ENCODE measurements at places on chromosomes 2 and 18.
A peak's percentile ranks its signal among the peaks of the same experiment; 100 is the strongest.

- DNase-seq: peak; percentile 16
These were observed 96.8 kb downstream of the ST6GAL2 start for GRCh38 chr2:106789185-106789584.

DNA sequence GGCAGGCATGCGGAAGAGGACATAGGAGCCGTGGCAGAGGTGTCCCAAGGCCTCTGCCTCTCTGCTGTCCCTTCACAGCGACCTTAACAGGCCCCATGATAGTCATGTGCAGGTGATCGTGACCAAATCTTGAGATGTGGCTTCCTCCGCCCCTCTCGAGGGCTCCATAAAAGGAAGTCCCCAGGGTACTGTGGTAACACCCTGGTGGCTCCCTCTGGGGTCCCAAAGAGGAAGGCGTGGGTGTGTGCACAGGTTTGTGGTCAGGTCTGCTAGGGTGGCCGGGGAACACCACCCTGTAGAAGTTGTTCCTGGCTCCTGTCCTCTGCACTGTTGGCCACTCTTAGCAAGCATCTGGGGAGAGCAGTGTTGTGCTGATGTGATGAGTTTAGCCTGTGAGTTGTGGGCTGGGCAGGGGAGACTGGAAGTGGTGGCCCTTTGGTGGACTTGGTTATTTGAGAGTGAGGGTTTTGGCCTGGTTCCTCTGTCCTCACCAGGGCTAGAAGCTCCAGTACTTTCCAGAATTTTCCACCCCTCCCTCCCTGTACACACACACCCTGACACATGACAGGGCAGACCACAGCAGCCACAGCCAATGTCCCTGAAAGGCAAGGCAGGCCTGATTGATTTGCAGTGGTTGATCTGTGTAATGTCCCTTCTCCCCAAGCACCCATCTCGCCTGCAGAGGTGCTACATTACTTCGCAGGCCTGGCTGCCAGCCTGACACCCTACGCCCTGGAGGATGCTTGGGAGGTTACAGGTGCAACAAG is 68.9 kb upstream of the BOD1L2 start:
- DNase-seq: no peak

DNA sequence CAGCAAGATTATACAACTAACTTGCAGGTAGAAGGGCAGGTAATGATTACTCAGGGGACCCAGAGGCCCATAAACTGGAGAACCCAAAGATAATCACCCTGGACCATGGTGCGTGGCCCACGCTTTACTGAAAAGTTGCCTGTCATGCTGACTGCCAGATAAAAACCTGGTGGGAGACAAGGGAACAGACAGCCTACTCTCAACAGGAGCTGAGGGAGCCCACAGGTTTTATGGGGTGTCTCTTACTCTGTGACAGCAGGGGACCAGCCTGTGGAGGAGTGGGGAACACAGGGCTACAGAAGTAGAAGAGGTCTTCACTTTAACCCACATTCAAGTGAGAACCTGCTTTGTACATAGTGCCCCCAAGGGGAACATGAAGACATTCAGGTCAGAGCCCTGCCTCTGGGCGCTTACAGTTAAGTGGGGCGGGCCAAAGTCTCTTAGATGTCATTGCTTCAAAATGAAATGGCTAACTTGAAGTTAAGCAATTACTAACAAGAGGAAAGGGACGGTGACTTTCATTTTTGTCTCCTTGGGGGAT is 60.4 kb downstream of the DHRS9 start:
- DNase-seq: peak; percentile 9

- DNase-seq: peak; percentile 51
These were observed 8.1 kb downstream of the MBP start for GRCh38 chr18:77124452-77124922.

GRCh38 chr2:151729837-151730236 is 4.4 kb downstream of the NEB start:
- no peak for DNase-seq

GRCh38 chr18:3305354-3305762 is 43.4 kb downstream of the MYL12B start:
- no peak for DNase-seq

DNA sequence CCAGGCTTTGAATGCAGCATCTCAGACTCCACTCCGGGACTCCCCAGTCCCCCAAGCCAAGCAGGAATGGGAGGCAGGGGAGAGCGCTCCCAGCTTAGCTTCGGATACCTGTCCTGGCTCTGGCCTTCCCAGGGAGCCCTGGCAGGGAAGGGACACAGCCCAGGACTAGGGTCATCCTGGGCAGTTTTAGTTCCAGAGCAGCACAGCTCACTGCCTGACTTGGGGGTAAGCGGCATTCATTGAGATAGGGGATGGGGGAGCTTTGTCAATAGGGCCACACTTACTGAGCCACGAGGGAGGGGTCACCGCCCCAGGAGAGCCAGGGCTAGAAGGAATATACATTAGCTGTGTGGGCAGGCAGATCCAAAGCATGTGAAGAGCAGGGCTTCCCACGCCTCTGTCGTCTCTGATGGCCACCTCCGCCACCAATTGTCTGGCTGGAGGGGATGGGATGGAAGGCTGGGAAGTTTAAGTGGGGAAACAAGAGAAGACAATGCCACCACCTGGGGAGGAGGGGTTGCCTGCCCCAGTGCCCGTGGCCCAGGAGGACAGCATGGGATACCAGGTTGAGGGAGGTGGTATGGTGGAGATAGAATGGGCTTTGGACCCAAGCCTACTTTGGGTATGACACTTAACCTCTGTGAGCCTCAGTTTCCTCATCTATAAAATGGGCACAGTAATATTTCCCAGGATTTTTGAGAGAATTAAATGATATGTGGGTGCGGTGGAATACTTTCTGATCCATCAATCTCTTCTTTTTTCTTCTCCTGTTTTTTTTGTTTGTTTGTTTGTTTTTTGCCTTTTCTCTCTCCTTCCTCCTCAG is 40.2 kb downstream of the SCTR start:
- DNase-seq: no peak

DNA sequence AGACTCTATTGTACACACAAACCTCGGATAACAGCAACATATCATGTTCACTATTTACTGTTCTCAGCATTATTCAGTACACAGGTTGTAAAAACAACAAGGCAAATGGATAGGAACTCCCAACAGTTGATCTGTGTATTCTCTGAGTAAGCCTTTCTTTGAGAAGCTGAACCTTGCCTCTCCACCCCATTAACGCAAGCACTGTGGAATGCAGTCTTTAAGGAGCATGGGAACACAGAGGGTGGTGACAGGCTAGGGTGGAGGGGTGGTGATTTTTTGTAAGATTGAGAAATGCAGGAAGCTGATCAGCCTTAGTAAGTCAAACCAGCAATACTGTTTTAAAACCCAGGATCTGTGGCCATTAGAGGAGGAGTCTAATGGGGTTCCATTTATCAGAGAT is 19.6 kb upstream of the SERPINB11 start:
- no peak for DNase-seq

- no peak for DNase-seq
These were observed 136.5 kb downstream of the TDRD15 start for GRCh38 chr2:21260311-21260710.

DNA sequence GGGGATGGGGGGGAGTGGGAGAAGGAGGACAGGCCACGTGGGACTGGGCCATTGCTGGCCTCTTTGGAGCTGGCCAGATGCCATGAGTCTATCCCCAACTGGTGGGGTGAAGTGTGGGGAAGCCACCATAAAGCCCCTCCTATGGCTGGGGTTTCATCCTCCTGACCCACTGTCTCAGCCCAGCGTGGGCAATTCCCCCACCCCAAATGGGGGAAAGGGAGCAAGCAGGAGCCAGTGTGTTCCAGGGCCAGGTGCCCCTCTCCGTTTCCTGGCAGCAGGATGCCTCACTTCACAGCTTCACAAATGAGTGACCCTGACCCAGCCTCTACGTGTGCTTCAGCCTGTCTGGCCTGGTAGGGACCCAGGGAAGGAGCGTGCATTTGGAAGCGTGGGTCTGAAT is 474.7 kb upstream of the HS6ST1 start:
- no peak for DNase-seq

- peak; percentile 55 for DNase-seq
These were observed 7.9 kb downstream of the PKP4 start for GRCh38 chr2:158464426-158465281.

- no peak for DNase-seq
These were observed 71.8 kb upstream of the DAPL1 start for GRCh38 chr2:158723181-158723838.

DNA sequence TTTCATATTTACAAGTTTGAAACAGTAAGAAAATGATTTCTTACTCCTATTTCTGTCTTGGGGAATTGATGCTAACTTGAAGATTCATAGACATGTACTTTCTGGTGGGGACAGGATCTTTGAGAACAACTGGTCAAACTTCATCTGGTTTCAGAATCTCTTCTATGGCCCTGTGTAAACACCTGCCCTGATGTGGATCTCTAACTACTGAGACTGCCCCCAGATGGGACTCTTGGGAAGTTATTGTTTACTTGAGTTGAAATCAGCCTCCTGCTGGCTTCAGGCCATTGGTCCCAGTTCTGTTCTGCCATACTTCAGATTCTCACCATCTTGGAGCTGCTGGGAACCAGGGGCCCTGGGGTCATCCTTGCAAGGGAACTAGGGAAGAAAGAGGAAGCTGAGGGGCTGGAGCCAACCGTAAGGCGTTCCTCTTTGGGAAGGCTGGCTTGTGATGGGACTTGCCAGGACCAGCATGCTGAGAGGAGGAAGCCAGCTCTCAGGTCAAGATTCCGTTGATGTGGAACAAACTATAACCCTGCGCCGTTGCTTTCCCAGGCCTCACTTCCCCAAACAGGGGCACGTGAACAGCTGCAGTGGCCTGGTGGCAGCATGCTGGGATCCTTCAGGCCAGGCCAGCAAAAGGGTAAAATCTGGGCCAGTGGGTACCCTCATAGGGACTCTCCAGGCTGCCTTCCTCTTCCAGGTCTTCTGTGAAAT is 135.5 kb upstream of the CXCR4 start:
- DNase-seq: no peak

DNA sequence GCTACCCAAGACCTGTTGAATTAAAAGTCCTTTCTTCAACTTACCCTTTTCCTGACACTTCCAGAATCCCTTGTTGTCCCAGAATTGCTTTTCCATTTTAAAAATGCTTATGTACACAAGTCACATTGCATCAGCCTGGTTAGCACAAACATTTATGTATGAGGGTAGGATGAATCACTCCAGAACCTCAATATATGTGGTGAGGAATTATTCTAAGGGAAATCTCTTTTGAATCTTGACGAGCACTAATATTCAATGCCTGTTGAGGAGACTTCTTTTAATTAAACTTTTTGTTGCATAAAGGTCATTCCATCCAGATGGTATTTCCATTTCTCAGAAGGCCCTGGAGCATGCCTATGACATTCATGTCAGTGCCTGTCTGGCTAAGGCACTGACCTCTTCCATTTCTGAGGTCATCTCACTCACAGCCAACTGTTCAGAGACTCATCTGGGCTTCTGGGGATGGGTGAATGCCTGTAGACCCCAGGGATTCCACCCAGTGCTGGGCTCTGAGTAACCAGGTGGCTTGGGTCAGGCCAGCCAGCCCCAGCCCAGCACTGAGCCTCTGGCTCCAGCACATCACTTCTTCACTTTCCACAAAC is 28.2 kb downstream of the ACMSD start:
- no peak for DNase-seq

- DNase-seq: no peak
These were observed 424 bp upstream of the ANKRD44 start for GRCh38 chr2:197310987-197311420.

DNA sequence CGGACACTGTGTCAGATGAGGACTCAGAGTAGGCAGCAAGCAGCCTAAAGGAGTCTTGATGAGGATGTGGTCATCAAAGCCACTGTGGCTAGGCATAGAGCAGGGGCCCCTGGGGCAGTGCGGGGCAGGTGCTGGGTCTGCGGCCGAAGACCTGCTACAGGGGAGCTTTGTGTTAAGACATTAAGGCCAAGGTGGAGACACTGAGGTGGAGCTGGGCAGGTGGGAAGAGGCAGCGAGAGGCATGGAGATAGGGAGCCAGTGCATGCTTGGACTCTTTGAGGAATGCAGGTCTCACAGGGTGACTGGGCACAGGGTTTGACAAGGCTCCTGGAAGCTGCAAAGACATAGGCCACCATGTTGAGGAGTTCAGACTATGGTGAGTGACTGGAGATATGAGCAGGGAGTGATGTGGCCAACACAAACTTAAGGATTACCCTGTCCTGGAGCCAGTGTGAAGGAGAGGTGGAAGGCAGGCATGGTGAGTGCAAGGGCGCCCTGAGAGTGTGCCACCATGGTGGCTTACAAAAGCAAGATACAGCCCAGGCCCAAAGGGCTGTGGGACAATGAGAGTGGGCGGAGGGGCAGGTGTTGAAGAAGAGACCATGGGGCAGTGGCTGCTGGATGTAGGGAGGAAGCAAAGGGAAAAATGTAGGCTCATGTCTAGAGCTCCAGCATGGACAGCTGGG is 450.9 kb upstream of the HS6ST1 start:
- no peak for DNase-seq

DNA sequence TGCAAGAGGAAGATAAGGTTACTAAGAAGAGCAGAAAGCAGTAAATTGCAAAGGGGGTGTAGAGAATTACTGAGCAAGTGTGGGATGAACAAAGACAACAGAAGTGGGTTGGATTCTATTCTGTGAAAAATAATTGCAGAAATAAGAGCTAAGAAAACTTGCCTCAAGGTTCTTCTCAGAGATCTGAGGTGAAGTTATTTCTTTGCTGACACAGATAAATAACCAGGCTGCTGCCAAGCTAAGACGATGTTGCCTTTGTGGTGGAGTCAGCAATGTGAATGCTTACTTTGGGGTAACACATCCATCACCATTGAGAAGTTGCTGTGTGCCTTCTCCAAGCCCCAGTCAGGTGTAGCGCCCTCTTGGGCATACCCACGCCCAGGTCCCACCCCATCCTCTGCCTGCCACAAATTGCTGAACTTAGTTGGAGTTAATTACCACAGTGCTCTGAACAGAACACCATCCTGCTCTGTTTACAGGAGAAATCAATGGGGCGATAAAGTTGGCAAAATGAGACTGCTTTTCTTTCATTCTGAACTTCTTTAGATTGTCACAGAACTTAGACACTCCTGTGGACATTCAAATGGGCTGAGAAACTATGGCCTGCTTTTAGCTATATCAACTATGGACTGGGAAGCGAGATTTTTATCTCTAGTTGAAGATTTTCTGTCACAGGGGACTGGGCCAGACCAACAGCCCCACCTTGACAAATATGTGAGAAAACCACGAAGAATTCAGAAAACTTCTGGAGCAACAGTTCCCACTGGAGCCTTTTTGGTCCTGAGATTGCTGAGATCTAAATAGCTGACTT is 283.6 kb downstream of the TMX3 start:
- DNase-seq: no peak

DNA sequence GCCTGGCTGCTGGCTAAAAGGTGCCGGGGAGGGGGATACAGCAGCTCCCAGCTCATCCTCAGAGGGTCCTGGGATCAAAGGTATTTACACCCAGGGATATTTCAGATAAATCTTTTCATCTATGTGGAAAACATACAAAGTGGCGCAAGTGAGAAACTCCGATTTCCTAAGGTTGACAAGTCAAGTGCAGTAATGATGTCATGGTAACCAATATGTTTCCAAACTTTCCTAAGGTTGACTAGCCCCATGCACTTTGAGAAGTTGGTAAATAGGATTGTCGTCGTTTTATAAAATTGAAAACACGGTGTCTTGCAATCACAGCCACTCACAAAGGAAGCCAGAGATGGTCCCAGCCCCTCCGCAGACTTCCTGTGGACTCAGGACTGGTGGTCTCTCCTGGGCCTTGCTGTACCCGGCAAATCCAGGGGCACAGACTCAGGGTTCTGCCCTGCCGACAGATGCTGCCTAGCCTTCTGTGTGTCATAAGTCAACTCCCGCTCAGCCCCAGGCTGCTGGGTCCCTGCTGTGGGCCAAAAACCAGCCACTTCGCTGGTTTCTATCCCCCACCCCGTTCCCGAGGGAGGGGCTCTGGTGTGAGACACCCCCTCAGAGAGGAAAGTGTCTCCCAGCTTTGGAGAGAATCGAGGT is 111.2 kb upstream of the PPP1CB start:
- no peak for DNase-seq

Data from hematopoietic multipotent progenitor cell treated with erythropoietin and hydrocortisone succinate and interleukin-3 and kit ligand, for 8 days (in vitro differentiated cells).